ENCODE measurements at places on chromosomes 7 and 10.

DNA sequence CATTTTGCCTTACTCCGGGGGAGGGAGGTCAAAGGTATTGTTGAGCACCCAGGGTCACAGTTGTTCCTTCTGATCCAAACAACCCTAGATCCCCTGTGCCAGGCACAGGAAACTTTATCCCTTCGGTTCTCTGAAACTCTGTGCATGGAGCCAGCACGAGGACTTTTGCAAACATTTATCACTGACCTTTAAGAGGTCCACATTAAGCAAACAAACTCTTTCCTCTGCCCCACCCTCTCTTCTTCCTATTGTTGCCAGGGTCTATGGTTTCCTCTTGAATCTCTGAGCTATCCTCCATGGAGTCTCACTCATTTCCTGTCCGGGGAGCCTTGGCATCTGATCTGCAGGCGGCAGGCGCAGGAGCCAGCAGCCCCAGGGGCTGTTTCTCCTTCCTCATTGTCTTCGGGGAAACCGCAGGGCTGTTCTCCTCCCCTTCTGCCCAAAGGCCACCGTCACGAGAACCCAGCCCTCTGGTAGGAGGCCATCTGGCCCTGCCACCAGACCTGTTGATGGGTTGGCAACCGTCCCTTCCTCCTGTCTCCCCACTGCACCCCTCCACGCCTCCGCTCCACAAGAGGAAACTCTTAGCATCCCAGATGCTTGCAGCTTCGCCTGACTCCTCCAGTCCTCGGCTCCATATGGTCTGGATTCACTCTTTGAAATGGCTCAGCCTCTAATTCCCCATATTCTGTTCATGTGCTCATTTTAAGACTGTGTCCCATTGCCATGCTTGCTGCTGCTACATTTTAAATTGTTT is 327.3 kb upstream of the NRP1 start:
- DNase-seq: peak; percentile 51

GRCh38 chr10:120998251-120998650 is 147.1 kb downstream of the WDR11 start:
- DNase-seq: no peak

DNA sequence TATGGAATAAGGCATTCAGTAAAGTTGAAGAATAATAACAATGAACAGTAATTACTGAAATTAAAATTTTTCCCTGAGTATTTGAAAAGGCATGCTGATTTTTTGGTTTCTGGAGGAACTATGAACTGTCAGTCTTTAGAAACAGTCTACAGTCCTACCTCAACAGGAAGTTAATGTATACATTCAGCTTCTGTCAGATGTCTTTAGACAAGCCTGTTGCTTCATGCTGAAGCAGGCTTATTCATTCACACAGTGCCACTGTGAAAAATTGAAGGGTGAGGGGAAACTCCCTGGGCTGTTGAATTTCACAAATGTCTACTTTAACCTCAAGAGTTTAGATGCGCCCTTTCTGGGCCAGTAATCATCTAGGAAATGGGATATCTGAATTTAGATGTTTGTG is 3.5 kb downstream of the NRF1 start:
- DNase-seq: no peak

GRCh38 chr10:47164126-47164799 is 135.7 kb upstream of the GDF10 start:
- peak; percentile 77 for DNase-seq

- no peak for DNase-seq
Measured at GRCh38 chr7:45033931-45034290, 33.9 kb downstream of the CCM2 start.

DNA sequence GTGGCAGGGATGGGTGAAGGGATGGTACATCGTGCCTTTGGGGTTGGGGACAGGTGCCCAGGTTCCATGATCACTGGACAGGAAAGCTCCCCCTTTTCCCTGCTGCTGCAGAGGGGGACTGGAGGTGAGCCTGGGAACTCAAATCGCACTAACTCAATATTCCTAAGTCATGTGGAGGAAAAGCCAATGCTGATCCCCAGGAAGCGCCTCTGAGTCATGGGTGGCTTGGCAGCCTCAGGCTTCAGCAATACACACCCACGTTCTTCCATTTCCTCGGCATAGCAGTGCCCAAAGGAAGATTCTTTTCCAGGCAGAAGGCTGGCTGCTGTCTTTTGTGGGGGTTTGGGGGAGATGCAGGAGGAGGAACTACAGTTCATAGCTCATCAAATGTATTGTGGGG is 165.8 kb downstream of the CCDC3 start:
- DNase-seq: no peak

DNA sequence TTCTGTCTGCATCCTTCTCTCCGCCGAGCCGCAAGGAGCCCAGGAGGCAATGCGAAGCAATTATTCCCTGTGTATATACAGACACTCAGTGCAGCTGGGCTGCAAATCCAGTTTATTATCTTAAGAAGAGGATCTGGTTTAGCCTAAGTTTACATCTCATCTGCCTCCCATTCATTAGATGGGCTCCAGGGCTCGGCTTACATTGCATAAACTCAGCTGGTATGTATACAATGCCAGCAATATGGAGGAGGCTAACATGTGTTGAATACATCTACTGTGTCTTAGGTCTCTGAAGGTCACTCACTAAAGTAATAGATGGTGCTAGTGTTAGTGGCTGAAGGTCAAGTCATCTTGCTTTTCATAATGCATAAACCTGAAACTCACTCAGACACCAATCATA is 996.8 kb downstream of the KCNMA1 start:
- DNase-seq: no peak

DNA sequence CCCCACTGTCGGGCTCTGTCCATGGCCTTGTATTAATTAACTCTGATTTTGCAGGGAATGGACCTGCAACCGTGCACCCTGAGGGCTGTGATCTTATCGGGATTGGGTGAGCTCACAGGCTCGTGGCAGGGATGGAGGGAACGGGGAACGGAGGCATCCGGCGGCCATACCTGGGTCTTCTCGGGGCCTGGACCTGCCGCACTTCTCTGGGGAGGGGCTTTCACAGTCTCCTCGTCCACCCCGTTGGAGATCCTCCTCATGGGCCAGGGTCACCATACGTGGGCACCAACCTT is 57.5 kb upstream of the SHH start:
- no peak for DNase-seq

GRCh38 chr10:94174838-94175237 is 181.1 kb downstream of the PLCE1 start:
- no peak for DNase-seq

DNA sequence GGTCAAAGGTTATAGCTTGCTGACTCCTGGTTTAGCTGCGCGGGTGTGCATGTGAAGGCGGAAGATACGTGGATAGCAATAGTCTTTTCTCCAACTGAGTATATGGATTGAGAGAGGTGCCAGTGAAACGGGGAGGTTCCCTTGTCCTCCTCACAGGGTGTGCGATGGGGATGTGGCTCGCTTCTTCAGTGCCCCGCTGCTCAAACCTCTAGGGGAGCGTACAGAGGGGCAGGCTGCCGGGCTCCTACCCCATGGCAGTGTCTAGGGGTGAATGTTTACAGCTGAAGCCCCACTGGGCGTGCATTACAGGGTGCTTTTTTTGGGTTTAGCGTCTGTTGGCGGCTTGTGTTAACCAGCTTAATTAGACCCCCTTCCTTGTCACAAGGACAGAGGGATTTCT is 438.5 kb downstream of the CCSER2 start:
- no peak for DNase-seq

DNA sequence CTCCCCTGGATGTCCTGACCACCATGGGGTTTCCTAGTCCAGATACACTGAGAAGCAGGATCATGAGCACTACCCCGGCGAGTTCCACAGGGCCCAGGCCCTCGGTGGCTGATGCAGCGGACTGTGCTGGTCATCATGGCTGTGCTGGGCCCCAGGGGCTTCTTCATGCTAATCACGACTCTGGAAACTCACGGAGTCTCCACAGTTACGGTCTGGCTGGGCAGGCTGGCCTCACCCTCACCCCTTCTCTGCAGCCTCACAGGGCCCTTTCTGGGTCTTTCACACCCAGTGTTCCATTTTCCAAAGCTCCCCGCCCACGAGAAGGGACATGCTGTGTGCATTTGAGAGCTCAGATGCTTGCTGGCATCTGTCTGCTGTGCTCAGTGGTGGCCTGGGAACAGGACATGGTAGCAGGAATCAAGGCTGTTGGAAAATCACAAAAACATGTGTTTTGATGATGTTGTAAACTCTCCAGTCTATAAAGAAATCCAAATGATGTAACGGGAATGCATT is 119.0 kb downstream of the PTPN20 start:
- DNase-seq: no peak

DNA sequence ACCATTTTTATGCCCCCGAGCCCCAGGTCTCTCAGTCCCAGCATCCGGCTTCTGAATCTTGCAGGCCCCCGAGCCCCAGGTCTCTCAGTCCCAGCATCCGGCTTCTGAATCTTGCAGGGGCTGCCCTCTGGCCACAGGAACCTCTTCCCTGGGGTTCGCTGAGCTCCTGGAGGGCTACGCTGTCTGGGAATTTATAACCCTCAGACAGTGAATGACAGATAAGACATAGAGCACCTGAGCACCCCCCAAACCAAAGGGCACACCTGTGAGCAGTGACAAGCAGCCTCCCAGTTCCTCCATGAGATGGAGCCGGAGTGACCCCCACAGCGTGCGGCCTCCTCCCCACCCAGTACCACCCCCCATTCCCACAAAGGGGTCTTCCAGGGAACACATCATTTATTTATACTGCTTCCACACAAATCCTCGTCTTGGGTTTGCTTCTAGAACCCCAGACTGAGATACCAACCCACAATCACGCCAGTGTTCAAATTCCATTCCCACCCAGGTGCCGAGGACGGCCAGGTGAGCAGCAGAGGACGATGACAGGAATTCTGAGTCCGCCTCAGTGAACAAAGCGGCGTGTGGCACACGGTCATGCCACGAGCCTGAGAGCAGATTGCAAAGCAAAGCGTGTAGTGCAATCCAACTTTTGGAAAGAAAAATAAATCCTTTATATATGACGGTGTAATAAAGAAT is 57.7 kb upstream of the FAM20C start:
- DNase-seq: no peak

DNA sequence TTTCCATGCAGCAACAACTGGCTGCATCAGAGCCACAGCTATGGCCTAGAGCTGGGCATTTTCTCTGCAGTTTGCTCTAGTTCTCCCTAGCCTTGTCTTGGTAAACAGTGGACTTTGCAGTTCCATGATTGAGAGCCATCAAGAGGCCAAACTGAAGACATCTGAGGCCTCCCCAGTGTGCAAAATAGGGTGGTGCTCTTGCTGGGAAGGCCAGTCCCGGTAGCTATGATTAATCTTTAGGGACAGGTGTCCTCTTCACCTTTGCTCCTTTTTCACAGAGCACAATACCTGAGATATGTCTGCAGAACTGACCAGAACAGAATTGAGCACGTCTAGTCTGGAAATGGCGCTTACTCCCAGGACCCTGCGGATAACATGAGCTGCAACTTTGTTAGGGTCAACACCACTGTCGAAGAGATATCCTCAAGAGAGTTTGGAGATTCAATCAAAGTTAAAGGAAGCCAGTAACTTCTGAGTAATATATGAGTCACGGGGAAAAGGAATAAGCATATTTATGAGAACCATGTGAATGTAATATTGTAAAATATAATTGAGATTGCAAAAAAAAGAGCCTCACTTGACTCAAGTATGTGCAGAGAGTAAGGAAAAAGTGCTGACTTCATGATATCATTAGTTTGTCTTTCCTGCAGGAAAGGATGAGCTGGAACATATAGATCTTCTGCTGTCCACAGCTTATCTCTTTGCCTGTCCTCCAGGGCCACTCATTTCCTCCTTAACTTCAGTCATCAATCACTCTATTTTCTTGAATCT is 76.7 kb downstream of the ANK3 start:
- peak; percentile 62 for DNase-seq

- no peak for DNase-seq
Measured at GRCh38 chr10:125991392-125991791, 95.0 kb downstream of the FANK1 start.

DNA sequence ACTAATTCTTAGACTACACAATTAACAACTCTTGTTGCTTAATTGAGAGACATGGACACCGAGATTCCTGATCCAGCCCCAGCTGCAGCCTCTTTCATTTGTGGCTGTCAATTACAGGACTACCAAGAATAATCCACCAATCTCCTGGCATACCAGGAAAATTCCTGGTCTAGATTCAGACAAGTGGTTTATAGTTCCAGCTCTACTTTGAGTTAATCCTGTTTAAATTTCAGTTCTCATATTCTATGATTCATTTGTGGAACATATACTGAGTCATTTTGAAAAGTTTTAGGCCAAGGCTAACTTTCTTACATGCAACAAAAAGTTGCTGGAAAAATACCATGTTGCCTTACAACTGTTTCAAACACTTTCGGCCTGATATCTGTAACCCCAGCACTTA is 253.5 kb downstream of the MAGI2 start:
- DNase-seq: no peak

GRCh38 chr10:88966797-88967196 is 14.2 kb upstream of the ACTA2 start:
- DNase-seq: no peak

- DNase-seq: no peak
Measured at GRCh38 chr7:19984231-19984632, 210.8 kb upstream of the TMEM196 start.

DNA sequence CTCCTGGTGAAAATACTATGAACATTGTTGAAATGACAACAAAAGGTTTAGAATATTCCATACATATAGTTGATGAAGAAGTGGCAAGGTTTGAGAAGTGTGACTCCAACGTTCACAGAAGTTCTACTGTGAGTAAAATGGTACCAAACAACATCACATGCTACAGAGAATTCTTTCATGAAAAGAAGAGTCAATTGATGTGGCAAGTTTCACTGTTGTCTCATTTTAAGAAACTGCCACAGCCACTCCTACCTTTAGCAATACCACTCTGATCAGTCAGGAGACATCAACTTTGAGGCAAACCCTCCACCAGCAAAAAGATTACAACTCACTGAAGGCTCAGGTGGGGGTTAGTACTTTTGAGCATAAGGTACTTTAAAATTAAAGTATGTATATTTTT is 693.3 kb downstream of the GRID1 start:
- DNase-seq: no peak

DNA sequence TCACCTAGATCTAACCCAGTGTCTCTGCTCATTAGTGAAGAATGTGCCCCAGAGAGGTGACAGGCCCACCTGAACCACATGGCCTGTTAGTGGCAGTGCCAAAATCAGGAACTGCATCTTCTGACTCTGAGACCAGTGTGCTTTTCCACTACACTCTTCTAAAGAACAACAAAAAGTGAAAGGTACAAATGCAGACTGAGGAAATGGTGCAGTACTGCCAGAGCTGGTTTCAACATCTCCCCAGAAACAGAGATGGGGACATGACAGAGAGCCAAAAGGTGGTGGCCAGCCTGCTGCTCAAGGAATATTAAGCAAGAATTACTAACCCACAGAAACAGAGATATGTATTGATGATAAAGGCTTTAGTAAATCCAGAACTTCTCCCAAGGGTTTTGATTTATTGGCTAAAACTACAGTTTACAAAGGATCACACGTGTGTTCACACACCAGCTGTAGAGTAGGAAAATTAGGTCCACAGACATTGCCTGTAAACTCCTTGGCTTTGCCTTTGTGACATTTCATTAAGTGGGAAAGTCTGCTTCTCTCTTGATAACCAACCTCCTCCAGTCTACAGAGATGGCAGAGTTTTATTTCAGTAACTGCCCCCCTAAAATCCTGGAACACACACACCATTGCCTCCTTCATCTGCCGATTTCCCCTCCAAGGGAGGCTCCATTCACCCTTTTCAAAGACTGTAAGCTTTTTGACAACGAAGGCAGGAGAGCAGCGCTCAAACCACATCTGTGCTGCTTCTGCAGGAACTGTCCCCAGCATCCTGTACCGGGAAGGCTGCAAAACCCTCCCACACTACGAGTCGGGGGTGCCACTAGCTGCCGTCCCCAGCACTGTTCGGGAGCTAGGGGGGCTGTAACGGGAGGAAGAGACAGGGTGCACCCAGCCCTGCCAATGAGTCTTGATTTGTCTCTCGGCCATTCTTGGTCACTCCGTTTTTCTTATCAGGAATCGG is 29.8 kb downstream of the GSDME start:
- DNase-seq: no peak

All from fibroblast of skin of left quadriceps (primary cell).